Right lobe of liver (tissue), 6 donors: ENCODE measurements at places on chromosomes 7 and 10. TPM values are rescaled to one million over a fixed set of nuclear protein-coding genes. Genes with fewer than 3 reads are reported as not detected.

DNA sequence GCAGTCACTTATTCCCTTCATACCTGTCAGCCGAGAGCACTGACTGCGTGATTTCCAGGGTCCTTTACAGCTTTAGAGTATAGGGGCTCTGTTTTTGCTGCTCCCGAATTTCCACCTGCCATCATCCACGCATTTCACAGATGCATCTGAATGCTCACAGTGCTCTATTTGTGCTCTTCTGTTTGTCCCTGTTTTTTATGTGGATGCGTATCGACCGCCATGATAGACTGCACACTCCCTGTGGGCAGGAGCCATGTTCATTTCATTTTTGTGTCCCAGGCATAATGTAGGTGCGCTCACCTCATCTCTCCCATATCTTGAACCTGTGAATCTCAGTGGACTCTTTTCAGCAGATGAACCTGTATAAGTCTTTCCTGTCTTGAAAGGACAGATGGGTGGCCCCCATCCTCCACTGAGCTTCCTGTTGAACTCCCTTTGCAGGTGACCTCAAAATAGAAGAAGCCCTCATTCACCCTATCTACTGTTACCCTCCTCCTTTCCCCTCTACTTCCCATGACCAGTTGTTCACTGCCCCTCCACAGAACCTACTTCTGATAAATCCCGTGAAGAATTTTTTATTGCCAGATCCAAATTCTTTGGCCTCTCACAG, 228.4 kb downstream of the CELF2 start:
- DNase-seq, result no peak
- no peaks in the 10 kb centered on the region for H3K27me3 ChIP-seq
- H3K36me3 ChIP-seq, result no peaks in the 10 kb centered on the region

GRCh38 chr7:151423936-151424335, 14.1 kb upstream of the WDR86 start:
- no peak overlapping the region for H3K27ac ChIP-seq
- no peaks in the 10 kb centered on the region for H3K27me3 ChIP-seq
- DNase-seq, result no peak
- H3K36me3 ChIP-seq, result no peaks in the 10 kb centered on the region

DNA sequence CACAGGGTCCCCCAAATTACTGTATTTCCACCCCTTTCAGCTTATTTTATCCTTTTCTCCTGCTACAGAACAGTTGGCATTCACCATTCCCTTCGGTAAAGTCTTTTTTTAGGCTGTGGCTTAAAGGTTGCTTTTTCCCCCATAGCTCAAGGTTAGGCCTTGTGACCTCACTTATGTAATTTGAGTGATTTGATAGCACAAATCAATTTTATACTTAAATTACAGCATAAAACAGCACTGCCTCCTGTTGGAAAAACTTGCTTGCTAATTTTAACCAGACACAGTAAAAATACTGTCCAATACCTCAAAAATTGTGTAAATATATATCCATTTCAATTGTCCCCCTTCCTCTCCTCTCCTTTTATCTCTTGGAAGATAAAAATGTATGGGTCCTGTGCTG, 7.1 kb downstream of the GIMAP1 start:
- DNase-seq, result no peak
- H3K36me3 ChIP-seq, result no peaks in the 10 kb centered on the region
- H3K27me3 ChIP-seq, result no peaks in the 10 kb centered on the region
- no peak overlapping the region for H3K27ac ChIP-seq

DNA sequence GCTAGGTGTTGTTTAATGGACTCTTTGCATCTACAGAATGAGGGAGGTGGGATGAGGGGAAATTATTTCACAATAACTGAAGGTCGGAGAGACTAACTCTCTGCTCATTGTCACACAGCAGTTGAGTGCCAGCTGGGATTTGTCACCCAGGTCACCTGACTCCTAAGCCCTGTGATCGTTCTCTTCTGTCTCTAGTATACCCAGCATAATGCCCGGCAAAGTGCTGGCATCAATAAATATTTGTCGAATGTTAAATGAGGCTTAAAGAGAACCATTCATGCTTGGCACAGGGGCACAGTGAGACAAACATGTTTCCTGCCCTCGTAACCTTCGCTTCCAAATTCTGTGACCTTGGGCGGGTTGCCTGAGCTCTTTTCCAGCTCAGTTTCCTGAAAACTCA, 70.8 kb downstream of the TCF7L2 start:
- H3K27ac ChIP-seq, result peak overlapping the region; percentile 87
- H3K4me3 ChIP-seq, result no peak overlapping the region
- no peaks in the 10 kb centered on the region for H3K36me3 ChIP-seq
- DNase-seq, result peak; percentile 87
- H3K4me1 ChIP-seq, result peaks cover 52% of the 10 kb centered on the region

GRCh38 chr7:98418636-98419315, 17.9 kb upstream of the BAIAP2L1 start:
- H3K36me3 ChIP-seq, result no peaks in the 10 kb centered on the region
- H3K4me3 ChIP-seq, result peak overlapping the region; percentile 48
- H3K4me1 ChIP-seq, result peaks cover 33% of the 10 kb centered on the region
- DNase-seq, result peak; percentile 95

- H3K27me3 ChIP-seq, result no peaks in the 10 kb centered on the region
- no peaks in the 10 kb centered on the region for H3K36me3 ChIP-seq
- H3K4me3 ChIP-seq, result no peak overlapping the region
- peaks cover 5% of the 10 kb centered on the region for H3K4me1 ChIP-seq
- no peak for DNase-seq
- H3K27ac ChIP-seq, result no peak overlapping the region
Observed at GRCh38 chr10:11798845-11799735, 24.1 kb upstream of the PROSER2 start.

DNA sequence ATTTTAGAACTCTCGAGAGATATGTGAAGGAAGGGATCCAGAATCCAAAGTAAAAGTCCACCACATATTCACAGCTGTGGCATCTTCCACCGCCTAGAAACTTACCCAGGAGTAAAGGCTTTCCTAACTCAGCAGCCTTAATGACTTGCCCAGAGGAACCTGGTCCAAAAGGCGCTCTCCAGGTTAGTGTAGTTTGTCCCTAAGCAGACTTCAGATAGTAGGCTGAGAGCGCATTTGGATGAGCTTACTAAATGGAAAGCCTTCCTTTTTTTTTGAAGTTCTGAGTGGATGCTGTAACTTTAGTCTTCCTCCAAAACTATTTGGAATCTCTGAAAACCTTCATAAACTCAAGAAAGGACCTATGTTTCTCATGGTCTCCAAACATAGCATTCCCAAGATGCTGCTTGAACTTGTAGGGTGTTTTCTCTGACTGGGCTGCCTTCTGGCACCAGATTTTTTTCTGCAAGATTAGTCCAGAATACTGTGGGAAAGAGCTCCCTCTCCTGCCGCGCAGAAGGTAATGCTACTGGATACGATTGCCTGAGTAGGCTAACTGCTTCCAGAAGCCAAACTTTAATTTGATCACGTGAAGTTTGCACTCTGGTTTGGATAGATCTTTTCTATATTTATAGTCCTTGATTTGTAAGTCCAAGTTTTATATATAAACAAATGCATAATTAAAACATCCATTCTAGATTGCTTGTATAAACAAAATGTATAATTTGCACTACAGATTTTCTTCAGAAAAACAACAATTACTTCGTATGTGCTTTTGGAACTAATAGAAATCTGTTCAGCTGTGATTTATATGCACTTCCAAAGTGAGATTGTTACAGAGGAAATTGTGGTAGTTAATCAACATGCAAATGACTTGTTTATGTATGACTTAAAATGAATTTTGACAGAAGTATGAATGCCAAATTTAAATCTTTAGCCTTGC, 19.6 kb upstream of the GPR37 start:
- H3K4me3 ChIP-seq, result no peak overlapping the region
- peak; percentile 43 for DNase-seq
- no peaks in the 10 kb centered on the region for H3K36me3 ChIP-seq
- H3K27me3 ChIP-seq, result no peaks in the 10 kb centered on the region
- H3K27ac ChIP-seq, result no peak overlapping the region
- H3K4me1 ChIP-seq, result no peaks in the 10 kb centered on the region

- H3K4me3 ChIP-seq, result no peak overlapping the region
- no peaks in the 10 kb centered on the region for H3K36me3 ChIP-seq
- peak; percentile 68 for DNase-seq
Observed at GRCh38 chr7:48144291-48144768, 26.9 kb upstream of the ABCA13 start.

DNA sequence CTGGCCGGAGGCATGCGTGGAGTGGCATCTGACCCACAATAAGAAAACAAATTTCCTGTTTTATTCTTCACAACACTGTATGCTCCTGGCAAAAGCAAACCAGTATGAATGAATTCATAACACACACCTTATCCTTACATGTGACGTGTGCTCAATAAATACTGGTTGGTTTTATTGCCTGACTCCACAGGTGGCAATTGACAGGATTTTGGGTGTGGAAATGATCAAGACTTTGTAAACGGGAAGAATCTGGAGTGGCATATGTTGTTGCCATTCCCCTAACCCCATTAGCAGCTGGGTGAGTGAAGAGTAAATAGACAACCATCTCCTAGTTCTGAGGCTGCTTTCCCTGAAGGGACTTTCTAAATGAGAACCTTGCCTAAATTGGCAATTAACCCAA, 215.5 kb upstream of the AOAH start:
- H3K27ac ChIP-seq, result no peak overlapping the region
- H3K4me1 ChIP-seq, result no peaks in the 10 kb centered on the region
- no peak for DNase-seq

DNA sequence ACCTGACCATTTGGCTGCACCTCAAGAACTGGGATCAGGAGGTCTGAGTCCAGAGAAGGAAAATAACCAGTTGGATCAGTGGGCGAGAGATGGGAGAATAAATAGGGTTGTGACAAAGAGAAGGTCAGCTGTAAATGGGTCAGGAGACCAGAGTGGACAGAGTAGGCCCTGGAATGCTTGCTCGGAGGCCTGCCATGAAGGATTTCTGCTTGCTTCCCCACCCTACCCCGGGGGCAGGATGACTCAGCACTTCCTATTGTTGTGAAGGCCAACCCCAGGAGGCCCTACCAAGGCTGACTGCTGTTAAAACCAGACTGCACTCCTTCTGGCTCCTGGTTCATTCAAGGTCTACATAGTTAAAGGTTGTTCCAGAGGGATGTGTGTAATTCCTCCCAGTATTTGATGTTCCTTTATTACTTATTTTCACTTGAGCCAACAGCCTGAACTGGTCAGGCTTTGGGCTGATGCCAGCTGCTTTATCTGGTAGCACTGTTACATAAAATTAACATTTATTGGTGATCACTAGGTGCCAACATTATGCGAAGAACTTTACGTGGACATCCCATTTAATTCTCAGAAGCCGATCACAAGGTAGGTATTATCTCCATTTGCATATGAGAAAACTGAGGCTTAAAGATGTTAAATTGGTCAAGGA, 27.3 kb upstream of the IFRD1 start:
- no peaks in the 10 kb centered on the region for H3K4me1 ChIP-seq
- H3K4me3 ChIP-seq, result no peak overlapping the region
- DNase-seq, result peak; percentile 55
- no peaks in the 10 kb centered on the region for H3K36me3 ChIP-seq
- H3K27me3 ChIP-seq, result no peaks in the 10 kb centered on the region

DNA sequence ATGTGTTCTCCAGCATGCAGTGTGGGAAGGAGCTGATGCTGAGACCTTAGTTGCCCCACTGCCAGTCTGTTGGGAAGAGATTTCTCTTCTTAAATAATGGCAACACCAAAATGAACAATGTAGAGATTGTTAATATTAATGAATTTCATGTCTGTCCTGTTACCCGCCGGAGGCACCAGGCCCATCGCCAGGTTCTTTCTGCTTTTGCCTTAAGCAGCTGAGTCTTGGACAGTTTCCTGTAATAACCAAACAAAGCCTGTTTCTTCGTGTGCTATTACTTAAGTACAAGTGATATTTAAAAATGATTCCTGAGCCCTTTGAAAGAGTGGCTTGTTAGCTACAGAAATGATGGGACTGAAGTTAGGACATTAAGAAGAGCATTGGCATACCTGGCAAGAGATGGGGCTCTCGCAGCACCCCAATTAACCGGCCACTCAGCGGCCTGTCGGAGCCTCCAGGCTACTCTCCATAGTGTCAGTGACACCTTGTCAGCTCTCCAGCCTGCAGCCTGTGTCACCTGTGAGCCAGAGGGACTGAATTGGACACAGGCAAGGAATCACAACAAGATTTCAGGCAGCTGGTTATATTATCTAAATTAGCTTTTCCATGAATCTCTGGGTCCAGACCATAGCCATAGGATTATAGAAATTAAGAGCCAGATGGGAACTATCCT, 142.0 kb downstream of the CELF2 start:
- H3K4me1 ChIP-seq, result no peaks in the 10 kb centered on the region
- H3K27me3 ChIP-seq, result no peaks in the 10 kb centered on the region
- no peak overlapping the region for H3K4me3 ChIP-seq
- no peak overlapping the region for H3K27ac ChIP-seq
- DNase-seq, result no peak

- H3K36me3 ChIP-seq, result no peaks in the 10 kb centered on the region
- H3K27me3 ChIP-seq, result peaks cover 62% of the 10 kb centered on the region
- no peak for DNase-seq
Observed at GRCh38 chr7:157008206-157009169, 2.0 kb downstream of the MNX1 start.

DNAJC12 gene
- 23.6 TPM for total RNA-seq

HECW1 gene
- 0.09 TPM for total RNA-seq

NT5C3A gene
- total RNA-seq, result 7.7 TPM

TRDMT1 gene
- 2.9 TPM for total RNA-seq

FRAT2 gene
- total RNA-seq, result 9.6 TPM

LLCFC1 gene
- total RNA-seq, result not detected

NPY gene
- not detected for total RNA-seq

TLL2 gene
- total RNA-seq, result 0.14 TPM
